ENCODE measurements at places on chromosomes 5 and 9.

DNA sequence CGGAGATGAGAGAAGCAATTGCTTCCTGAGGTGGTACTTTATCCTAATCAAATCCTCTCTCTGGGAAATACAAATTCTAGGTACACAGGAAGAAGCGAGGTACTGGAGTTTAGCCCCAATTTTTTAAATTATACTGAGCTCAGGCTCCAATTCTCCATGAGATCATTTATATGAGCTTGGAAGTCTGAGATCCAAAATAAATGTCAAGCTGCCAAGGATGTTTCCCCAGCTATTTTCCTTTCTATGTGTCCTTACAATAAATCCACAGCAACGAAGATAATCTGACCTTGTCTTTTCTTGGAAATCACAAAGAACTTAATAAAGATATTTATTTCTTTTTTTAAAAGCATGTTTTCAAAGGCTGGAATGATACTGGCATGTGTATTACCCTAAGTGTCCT, 597.3 kb downstream of the GABRG2 start:
- no peak for DNase-seq

DNA sequence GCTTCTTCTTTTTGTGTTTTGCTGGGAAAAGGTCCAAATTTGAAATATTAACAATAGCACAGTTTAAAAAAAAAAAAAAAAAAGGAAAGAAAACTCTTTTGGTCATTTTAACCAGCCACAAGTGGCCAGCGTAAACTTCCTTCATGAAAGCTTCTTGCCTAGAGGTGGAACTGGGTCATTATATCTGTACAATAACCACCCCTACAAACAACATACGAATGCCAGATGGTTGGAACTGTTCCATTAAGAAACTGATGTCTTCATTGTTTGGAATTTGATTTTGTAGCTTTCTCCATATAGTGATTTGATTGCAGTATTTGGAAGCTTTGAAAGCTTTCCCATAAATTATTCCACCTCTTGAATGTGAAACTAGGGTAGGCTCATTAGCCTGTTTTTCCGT, 18.3 kb upstream of the LPAR1 start:
- DNase-seq, result no peak

DNA sequence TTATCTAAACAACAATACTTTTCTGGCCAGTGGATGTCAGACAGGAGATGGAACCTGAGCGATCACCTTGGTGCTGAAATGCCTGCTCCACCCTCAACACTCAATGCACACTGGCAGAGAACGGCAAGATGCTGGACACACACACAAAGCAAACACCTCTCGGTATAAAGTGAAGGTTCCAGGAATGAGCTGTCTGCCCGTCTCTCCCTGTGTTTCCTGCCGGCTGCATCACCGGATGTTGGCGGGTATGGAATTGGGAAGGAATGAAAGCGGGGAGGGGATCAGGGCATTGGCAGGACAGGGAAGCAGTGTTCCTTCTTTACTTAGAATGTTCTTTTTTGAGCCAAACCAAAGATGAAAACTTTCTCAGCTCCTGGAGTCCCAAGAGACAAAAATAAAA, 59.2 kb downstream of the MED10 start:
- no peak for DNase-seq

DNA sequence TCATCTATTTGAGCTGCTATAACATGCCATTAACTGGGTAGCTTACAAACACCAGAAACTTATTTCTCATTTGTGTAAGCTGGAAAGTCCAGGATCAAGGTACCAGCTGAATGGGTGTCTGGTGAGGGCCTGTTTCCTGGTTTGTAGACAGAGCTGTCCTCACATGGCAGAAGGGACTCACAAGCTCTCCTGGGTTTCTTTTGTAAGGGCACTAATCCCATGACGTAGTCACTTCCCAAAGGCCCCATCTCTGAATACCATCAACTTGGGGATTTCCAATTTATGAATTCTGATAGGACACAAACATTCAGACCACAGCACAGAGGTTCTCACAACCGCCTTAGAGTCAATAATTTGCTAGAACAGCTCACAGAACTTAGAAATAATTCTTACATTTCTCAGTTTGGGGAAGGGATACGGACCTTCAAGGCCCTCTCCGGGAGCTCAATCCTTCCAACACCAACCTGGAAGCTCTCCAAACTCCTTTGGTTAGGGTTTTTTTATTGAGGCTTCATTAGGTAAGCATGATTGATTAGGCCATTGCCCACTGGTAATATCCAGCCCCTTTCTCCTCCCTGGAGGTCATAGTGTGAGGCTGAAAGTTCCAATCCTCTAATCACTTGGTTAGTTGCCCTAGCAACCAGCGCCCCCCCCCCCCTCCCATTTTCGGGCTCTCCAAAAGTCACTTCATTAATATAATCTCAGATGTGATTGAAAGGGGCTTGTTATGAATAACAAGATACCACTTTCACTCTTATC, 7.6 kb upstream of the DNAJA1 start:
- DNase-seq, result no peak

DNA sequence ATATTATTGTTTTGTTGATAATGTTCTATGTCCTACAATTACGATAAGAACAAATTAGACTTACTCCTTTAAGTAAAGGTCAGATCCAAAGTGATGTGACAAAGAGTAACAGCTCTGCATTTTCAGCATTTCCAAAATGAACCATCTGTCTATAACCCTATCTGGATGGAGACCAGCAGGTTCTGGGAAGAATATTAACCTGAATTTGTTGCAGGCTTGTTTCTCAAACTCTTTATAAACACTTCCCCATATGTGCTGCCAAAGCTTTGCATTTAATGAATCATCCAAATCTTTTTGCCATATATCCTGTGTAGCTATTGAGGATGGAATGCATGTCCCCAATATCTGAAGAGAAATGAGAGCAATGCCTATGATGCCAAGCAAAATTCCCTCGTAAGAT, 198.9 kb upstream of the SLC27A6 start:
- no peak for DNase-seq

- no peak for DNase-seq
Observed at GRCh38 chr9:1918622-1919021, 96.5 kb upstream of the SMARCA2 start.

- peak; percentile 24 for DNase-seq
Observed at GRCh38 chr9:114906922-114907571, 23.3 kb downstream of the TNFSF8 start.

- DNase-seq, result no peak
Observed at GRCh38 chr9:80605129-80605528, 1033.4 kb downstream of the TLE4 start.

GRCh38 chr9:3848445-3849114, 322.8 kb upstream of the RFX3 start:
- DNase-seq, result no peak

GRCh38 chr9:108325406-108325805, 530.4 kb downstream of the ACTL7B start:
- no peak for DNase-seq

GRCh38 chr5:180639287-180639686, 10.1 kb downstream of the FLT4 start:
- DNase-seq, result no peak

DNA sequence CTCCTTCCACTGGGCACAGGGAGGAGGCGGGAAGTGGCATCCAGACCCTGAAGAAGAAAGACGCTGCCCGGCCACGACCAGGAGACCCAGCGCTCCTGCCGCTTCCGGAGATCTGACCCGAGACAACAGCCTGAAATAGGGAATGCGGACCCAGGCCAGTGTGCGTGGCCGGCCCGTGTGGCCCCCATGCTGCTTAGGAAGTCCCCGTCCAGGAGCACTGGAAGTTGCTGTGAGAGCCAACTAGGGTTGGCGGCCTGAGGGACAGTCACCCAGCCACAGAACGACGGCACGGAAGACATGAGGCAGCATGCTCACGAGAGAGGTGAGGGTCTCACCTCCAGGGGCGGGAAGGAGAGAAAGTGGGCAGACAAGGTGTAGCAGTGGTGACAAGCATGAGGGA, 17.0 kb downstream of the SH3GLB2 start:
- no peak for DNase-seq

DNA sequence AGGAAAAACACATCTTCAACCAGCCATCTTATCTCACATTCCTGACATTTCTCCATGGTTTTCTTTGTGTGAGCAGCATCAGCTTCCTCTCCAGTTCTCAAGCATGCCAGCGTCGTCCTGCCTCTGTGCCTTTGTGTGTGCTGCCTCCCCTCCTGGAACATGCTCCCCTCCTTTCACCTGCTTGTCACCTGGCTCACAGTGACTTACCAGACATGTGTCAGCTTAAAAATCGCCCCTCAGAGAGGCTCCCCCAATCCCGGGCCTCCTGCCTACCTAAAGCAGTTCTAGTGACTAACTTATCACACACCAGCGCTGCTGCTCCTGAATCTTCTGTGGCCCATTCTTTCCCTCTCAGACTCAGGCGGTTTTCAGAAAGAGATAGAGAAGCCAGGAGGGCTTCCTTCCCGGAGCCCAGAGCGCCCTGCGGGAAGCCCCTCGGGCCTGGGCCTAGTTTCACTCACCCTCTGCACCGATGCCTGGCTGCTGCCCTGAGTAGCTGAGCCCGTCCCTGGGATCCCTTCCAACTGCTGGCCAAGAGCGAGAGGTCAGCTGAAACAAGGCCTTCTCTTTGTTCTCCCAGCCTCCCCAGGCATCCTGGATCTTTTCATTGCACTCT, 51.1 kb upstream of the MVB12B start:
- DNase-seq, result no peak

- DNase-seq, result no peak
Observed at GRCh38 chr9:98135938-98136337, 16.9 kb upstream of the TRIM14 start.

- no peak for DNase-seq
Observed at GRCh38 chr5:151451626-151452520, 4.5 kb downstream of the SLC36A1 start.

GRCh38 chr5:33969572-33970452, 14.7 kb downstream of the SLC45A2 start:
- no peak for DNase-seq

GRCh38 chr5:72005671-72006070, 101.6 kb upstream of the MAP1B start:
- no peak for DNase-seq

DNA sequence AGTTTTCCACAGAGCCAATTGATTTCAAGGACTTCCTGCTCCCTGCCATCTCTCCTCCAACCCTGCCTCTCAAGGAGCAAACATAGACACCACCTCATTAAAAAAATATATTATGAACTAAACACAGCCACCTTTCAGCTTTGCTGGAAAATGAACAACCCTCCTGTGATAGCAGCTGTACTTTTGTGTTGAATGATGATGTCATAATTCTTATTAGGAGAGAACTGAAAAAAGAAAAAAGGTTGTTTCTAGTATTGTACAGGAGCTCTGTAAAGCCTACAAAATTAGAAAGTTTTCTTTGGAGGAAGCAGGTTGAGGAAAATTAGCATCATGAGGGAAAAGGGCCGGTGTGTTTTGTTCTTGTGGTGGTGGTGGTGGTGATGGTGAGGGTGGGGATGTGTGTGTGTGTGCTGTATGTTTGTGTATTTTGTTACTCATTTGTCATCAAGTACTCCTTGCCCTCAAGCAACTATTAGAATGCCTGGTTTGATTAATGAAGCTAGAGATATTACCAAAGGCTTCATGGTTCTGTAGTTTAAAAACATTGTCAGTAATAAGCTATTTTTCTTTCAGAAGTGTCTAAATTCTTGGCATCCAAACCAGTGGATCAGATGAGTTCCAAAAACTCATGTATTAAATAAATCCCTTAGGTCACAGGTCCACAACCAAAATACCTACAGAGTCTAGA, 405.9 kb downstream of the TLE4 start:
- DNase-seq, result no peak

- no peak for DNase-seq
Observed at GRCh38 chr9:133718563-133719315, 19.4 kb downstream of the SARDH start.

DNA sequence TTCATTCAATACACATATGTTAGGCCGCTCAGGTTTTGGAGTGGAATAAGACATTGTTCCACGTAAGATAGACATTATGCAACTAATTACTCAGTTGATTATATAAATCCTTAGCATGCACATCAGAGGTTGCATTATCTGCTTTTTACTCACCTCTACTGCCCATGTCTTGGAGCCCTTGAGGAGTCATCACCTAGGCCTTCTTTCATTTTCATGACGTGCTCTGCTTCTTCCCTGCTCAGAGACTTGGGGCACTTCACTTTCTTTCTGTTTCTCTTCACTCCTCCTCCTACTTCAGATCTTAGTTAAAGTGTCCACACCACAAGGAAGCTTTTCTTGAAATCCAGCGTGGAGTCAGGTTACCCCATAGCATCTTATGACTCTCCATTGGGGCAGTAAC, 241.1 kb downstream of the TLR4 start:
- no peak for DNase-seq
